ENCODE measurements at places on chromosomes 5 and 9. TPM values are rescaled to one million over a fixed set of nuclear protein-coding genes. Genes with fewer than 3 reads are reported as not detected.
A peak's percentile ranks its signal among the peaks of the same experiment; 100 is the strongest.

The MFAP3 gene
- polyA plus RNA-seq = 4.8 TPM

The IL5 gene
- not detected for polyA plus RNA-seq

The VCAN gene
- polyA plus RNA-seq = 22.1 TPM

The SCGB3A2 gene
- 0.34 TPM for polyA plus RNA-seq

The ALDOB gene
- 0.91 TPM for polyA plus RNA-seq

The LYRM7 gene
- 15.5 TPM for polyA plus RNA-seq

GRCh38 chr9:4983601-4984165 lies 1.4 kb upstream of the JAK2 start:
- DNase-seq = no peak

- no peak for DNase-seq
Measured at GRCh38 chr9:113648048-113648447, 184.5 kb downstream of the RGS3 start.

GRCh38 chr5:180352116-180353047 lies 754 bp downstream of the GFPT2 start:
- DNase-seq = peak; percentile 83

Measured in right cardiac atrium (tissue), 5 donors.